Stimulated activated CD8-positive, alpha-beta memory T cell treated with anti-CD3 and anti-CD28 coated beads, Interleukin-4, amount 100 ng/mL, for 1 hour (primary cell): ENCODE measurements at places on chromosomes 2 and 18.
A peak's percentile ranks its signal among the peaks of the same experiment; 100 is the strongest.

GRCh38 chr18:48780201-48780912 lies 170.4 kb downstream of the SMAD7 start:
- DNase-seq = no peak

GRCh38 chr2:101750688-101751087 lies 53.2 kb downstream of the MAP4K4 start:
- no peak for DNase-seq

DNA sequence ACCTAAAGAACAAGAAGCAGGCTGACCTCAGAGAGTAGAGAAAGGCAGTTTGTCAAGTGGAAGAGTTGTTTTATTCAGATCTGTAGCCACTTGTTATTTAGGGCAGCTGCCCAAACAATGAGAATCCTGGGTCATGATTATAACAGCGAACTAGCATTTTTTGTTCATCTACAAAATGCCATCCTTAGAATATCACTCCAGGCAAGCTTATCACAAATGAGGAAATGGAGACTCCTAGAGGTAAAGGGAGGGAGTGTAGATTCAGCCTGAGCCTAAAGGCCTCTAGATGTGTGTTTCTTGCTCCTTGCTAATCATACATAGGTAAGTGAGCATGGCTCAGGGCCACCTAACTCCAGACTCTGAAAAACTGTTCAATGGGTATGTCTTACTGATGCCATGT lies 126.1 kb downstream of the HNMT start:
- no peak for DNase-seq

DNA sequence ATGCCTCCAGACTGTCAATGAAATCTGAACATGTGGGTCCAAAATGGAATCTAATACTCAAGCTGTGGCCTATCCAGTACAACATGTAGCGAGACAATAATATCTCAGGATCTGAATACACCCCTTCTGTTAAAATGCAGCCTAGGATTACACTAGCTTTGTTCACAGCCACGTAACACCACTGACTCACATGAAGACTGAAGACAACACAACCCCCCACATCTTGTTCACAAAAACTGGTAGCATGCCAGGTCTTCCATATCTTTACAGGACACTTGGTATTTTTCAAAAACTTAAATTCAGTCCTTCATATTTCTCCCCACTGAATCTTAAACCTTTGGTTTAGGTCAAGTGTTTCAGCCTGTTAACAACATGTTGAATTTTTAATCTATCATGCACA lies 84.2 kb downstream of the SLC8A1 start:
- DNase-seq = no peak

- DNase-seq = no peak
Observed at GRCh38 chr18:50563376-50563775, 3.5 kb downstream of the MAPK4 start.

DNA sequence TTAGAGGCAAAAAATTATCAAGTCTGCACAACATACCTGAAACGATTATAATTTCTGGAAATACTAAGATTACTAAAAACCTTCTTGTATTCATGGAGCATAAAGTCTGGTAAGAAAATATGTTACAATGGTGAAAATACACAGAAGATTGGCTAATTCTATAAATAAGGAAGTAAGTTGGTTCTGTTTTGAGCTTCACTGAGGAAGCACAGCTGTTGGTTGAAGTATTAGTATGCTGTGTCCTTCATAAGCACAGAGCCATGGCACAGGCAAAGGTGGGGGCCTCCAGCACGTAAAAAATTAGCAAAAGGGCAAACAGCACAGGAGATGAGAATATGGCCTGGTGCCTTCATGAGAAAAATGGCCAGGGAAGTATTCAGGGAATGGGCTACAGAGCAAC lies 40.4 kb upstream of the ANKRD62 start:
- no peak for DNase-seq

GRCh38 chr2:113248997-113249770 lies 29.5 kb downstream of the PAX8 start:
- DNase-seq = peak; percentile 49

DNA sequence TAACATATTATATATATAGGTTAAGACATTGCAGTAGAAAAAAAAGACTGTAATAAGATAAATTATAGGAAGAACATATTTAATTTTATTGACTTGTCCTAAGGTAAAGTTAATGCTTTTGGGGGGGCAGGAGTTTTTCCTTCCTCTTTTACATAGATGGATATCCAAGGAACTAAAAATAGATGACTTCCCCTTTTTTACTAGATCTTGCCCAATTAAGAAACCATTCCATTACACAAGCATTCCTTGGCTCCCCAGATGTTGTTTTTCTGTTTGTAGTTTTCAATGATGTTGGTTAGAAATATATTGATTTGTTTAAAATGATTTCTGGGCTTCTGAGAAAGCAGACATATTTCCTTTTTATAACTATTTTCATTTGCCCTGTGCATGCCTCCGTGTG lies 22.4 kb upstream of the PMAIP1 start:
- no peak for DNase-seq

- no peak for DNase-seq
Observed at GRCh38 chr2:236400594-236401360, 136.6 kb upstream of the ASB18 start.

DNA sequence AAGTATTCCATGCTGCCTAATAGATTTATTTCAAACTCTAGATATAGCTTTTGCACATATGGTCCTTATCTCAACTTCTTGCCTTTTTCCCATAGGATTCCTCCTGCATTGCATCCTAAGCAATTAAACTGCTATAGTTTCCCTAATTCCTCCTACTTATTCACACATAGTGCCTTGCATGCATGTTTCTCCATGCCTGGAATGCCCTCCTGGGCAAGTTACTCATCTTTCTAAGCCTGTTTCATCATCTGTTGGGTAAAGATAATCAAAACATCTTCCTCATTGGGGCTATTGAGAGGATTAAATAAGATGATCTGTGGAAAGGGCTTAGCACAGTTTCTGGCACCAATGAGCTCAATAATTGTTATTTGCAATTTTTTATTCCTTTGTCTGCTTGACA lies 726.5 kb downstream of the SLC4A3 start:
- DNase-seq = no peak

GRCh38 chr2:14120376-14120775 lies 512.1 kb upstream of the LRATD1 start:
- no peak for DNase-seq

GRCh38 chr18:60064271-60064670 lies 164.5 kb downstream of the PMAIP1 start:
- DNase-seq = no peak

DNA sequence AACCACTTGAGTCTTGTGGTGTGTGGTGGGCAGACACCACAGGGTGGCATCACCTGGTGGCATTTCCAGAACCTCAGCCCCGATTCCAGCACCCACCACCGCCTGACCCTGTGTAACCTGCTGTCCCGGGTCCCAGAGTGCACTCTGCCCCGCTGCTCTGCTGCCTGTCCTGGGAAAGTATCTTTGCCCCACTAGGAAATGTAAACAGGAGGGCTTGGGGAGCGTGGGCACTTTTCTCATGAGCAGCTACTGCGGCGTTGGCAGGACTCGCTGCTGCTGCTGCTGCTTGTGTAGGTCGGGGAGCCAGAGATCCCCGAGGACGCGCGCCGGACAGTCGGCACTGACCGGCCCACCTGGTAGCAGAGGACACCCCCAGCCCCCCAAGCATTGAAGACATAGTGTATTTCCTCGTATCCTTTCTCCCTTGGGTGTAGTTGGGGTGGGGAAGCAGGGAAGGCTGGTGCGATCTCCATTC lies 13.4 kb downstream of the DTYMK start:
- no peak for DNase-seq

DNA sequence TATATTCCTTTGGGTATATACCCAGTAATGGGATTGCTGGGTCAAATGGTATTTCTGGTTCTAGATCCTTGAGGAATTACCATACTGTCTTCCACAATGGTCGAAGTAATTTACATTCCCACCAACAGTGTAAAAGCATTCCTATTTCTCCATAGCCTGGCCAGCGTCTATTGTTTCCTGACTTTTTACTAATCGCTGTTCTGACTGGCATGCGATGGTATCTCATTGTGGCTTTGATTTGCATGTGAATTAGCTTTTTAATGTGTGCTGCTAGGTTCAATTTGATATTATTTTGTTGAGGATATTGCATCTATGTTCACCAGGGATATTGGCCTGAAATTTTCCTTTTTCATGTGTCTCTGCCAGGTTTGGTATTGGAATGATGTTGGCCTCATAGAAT lies 67.4 kb upstream of the VRK2 start:
- no peak for DNase-seq

DNA sequence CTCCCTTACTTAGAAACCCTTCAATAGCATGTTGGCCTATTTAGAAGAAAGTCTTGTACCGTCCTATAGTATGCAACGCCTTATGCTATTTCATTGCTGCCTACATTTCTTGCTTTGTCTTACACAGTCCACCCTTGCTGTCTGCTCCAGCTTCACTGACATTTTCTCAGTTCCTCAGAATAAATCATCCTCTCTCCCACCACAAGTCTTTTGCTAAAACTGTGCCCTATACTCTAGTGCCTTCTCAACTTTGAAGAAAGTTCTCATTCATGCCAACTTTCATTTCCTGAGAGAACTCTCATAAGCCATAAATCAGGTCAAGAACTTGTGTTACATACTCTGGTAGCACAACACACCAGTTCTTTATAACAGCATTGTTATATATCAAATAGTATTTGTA lies 54.3 kb upstream of the COL3A1 start:
- no peak for DNase-seq

DNA sequence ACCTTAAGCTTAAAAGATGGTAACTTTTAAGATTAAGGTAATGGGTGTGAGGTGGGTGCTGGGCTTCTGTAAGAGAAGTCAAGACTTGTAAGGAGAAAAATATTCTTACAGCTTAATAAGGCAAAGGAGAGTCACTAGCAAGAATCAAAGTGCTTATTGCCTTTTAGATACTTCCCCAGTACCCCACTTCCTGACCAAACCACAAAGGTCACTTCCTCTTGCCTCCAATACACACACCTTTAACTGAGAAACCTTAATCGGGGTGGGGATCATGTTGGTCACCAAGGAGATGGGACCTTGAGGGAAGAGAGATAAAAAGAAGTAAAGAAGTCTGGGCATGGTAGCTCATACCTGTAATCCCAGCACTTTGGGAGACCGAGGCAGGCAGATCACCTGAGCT lies 10.6 kb upstream of the ATG16L1 start:
- no peak for DNase-seq

DNA sequence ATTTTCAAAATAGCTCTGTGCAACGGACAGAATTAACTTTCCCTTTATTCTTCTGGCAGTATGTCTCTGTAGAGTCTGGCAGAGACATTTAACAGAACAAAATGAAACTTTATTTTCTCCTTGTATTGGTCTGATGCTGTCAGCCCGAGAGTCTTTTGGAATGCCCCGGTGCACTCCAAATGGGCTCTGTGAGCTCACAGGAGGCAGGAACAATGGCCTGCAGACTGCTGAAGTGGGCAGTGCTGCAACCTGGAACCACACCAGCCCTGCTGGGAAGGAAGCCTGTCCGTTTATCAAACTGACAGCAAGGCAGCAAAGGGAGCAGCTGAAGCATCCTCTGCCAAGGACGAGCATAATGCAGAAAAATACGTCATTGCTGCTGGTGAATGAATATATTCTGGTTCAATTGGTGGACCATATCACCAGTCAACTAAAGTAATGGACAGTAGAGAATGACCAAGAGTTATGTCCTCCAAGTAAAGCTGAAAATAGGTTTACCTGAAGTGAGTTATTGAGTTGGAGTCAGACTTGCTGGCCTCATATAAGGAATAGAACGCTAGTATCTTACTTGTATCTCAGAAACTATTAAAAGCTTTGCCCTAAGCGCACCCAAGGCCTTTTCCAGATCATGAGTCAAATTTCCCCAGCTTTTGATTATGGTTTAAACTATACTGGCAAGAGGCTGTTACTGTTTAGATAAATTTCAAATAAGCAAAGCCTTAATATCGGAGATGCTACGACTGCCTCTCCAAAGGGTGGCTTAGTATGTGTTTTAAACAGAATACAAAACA lies 207.6 kb upstream of the TANK start:
- DNase-seq = no peak

DNA sequence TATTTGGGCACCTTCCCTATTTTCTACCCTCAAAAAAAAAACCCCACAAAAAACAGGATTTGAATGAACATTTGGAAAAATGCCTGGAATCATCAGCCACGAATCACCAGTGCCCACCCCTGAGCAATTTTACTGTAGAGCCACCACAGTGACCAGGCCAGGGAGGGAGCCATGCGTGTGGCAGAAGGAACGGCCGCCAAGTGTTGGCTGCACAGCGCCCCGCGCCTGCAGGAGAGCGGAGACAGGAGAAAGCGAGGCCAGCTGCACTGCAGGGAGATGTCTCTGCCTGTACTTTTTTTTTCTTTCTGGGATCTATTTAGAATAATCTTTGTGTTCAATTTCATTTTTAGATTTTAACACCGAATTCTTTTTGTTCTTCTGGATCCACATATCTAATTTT lies 269.3 kb upstream of the RAB12 start:
- no peak for DNase-seq

- DNase-seq = no peak
Observed at GRCh38 chr18:42268798-42269197, 313.8 kb downstream of the PIK3C3 start.

DNA sequence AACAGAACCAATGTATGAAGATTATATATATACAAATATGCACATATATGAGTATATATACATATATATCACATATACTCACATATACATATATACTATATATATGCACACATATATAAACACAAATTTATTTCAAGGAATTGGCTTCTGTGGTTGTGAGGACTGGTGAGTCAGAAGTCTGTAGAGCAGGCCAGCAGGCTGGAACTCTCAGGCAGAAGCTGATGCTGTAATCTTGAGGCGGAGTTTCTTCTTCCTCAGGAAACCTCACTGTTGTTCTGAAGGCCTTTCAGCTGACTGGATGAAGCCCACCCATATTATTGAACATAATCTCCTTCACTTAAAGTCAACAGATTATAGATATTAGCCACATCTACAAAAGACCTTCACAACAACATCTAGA lies 143.9 kb upstream of the CREB1 start:
- DNase-seq = no peak

- no peak for DNase-seq
Observed at GRCh38 chr2:163834221-163834620, 98.4 kb upstream of the FIGN start.

- peak; percentile 9 for DNase-seq
Observed at GRCh38 chr2:224357098-224357901, 44.6 kb downstream of the FAM124B start.

GRCh38 chr2:237152361-237152760 lies 66.7 kb downstream of the COPS8 start:
- DNase-seq = no peak

GRCh38 chr2:16079637-16080036 lies 139.3 kb downstream of the MYCN start:
- DNase-seq = no peak

DNA sequence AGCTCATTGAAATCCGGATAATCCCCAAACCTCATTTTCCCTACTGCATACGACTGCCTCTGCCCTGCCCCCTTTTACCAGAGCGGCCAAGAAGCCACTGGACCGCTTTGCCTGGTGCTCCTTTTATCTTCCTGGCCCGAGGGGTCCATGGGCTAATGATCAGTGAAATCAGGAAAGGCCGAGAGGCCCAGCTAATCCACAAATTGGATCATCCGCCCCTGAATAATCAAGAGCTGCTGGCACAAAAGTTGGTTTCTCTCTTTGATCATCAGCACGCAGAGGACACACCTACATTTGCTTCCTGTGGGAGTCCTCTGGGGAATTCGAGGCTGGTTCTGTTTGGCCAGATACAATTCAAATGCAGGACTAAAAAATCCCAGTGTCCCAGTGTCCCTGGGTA lies 144.5 kb downstream of the INSIG2 start:
- no peak for DNase-seq

- DNase-seq = no peak
Observed at GRCh38 chr18:37871561-37871960, 306.0 kb upstream of the CELF4 start.
